Stimulated activated CD4-positive, alpha-beta T cell treated with anti-CD3 and anti-CD28 coated beads, Interleukin-12 subunit alpha, Interleukin-12 subunit beta, amount 100 ng/mL, for 4 hours (primary cell): ENCODE measurements at places on chromosomes 4 and X.

DNA sequence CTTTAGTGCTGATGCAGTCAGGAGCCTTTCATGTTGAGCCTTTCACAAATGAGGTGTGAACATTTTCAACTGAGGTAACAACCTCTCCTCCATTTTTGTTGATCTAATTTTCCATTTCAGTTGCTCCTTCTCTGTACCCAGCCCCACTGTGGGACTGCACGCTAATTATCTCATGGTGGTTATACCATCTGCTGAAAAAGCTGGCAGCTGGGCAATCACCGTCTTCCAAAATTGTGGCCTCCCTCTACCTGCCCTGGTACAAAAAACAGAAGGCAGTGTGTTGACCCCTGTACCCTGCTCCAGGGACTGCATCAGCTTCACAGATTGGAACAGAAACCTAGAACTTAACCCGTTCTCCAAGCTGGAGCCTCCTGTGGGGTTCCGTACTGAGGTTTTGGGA is 72.4 kb upstream of the LONRF3 start:
- no peak for DNase-seq

- DNase-seq: no peak
Measured at GRCh38 chr4:26179316-26179760, 141.5 kb upstream of the RBPJ start.

DNA sequence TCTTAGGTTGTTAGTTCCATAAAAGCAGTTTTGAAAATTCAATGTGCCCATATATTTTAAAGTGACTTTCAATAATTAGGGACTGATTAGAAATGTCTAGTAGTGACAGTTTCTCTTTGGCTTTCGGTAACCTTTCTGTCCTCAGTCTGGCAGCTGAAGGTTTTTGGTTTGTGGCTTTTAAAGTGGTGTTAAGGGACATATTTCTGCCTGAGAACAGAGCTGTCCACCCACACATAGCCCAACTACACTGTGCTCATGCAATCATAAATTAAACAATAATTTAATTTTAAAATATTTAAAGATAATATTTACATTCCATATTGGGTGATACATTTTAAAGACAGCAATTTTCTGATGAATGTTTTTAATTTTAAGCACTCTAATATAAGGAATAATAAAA is 335.0 kb upstream of the TENM3 start:
- no peak for DNase-seq

- DNase-seq: no peak
Measured at GRCh38 chr4:11105715-11106114, 323.0 kb downstream of the HS3ST1 start.

GRCh38 chrX:85139422-85139821 is 104.2 kb downstream of the SATL1 start:
- no peak for DNase-seq

GRCh38 chr4:87122252-87122651 is 98.2 kb downstream of the KLHL8 start:
- DNase-seq: no peak

GRCh38 chr4:6386091-6386490 is 86.3 kb downstream of the PPP2R2C start:
- no peak for DNase-seq

- no peak for DNase-seq
Measured at GRCh38 chrX:69503228-69503781, 821 bp upstream of the NALF2 start.

DNA sequence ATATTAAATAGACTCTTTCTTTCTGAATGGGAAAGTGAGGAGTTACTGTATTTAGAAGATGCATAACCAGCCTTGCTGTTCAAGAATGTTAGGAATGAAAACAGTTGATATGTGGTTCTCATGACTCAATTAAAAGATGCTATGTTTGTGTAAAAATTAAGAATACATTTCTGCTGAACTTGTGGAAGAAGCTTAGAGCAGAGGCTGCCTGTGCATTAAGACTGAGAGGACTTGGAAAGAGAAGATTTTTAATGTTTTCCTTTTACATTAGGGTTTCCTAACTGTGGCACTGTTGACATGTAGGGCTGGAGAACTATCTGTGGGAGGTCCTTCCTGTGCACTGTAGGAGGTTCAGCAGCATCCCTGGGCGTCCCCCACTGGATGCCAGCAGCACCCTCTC is 137.7 kb downstream of the GPR143 start:
- no peak for DNase-seq

DNA sequence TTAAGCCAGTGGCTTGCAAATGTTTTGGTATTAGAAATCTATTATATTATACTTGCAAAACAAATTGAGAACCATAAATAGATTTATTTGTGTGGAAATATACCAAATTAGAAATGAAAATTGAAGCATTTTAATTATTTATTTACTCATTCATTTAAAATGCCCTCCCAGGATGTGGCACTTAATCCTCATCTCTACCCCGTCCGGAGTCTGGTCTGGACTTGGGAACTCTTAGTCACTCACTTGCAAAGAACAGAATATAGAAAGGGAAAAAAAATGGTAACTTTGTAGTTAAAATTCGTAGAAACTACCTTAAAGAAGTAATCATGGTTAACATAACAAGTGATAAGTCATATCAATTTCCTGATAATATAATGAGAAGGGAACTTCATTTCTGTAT is 775.9 kb upstream of the INTU start:
- DNase-seq: no peak

DNA sequence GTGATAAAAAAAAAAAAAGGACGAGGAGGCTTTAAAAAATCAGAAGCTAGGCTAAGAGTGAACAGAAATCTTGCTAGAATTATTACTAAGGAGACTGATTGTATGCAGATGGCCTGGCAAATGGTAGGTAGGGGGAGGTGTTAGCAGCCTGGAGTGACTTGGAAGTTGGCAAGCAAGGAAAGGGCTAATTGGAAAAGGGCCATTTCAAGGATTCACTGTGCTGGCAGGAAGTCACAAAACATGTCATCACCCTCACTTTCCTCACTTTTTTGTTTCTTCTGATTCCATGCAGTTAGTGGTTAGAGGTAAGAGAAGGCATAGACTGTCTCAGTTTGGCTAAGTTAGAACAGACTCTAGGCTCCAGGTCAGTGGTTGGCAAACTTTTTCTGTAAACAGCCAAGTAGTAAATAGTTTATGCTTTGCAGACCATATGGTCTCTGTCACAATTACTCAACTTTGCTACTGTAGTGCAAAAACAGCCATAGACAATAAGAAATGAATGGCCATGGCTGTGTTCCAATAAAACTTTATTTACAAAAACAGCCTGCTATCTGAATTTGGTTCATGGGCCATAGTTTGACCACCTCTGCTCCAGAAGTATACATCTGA is 646.5 kb upstream of the ACTRT1 start:
- DNase-seq: no peak

DNA sequence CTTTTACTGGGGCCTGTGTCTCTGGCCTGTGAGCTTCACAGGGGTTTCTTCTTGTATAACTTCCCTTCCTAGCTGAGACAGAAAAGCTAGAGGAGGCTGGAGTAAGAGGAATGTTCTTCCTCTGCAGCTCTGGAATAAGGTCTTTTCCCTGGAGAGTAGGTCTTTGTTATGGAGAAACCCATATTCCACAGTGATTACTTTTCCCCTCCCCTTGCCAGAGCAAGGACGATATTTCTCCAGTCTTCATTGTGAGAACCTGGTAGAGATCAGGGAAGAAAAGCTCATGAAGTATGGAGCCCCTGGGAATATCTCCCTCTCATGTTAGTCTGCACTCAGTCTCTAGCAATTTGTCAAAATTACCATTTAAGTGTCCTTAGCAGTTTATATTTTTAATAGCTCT is 18.7 kb upstream of the GLRB start:
- no peak for DNase-seq

DNA sequence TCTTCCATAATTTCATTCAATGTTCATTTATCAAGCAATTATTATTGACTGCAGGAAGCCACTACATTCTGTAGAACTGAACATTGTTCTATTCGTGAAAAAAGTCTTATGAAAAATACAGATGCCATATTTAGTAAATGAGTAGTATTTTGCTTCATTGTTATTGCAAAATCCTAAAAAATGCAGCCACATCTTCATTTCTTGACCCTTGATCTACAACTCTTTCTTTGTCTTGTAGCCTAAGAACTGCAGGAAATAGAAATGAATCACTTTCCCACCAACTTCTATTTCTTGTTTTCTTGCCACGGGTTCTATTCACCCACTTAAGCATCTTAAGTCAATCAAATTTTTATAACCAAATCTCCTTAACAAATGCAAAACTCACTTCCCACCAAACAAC is 63.3 kb downstream of the KCNIP4 start:
- no peak for DNase-seq

DNA sequence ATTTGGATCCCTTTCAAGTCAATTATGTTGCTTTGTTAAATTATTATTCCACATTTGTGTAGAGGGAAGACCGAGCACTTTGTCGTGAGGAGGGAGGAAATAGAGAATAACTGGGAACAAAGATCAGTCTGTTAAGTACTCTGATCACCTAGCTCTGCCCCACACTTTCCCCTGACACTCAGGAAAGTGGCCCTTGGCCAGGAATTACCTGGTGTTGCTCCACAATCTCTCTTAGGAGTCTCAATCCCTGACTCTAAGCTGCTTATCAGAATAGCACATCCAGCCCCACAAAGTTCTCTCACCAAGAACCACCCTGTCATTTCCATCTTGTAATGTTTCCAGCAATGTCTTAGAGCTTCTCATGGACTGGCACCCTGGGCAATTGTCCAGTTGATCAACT is 83.8 kb upstream of the BMPR1B start:
- DNase-seq: no peak

- DNase-seq: no peak
Measured at GRCh38 chr4:170089274-170089667, 485 bp downstream of the AADAT start.

DNA sequence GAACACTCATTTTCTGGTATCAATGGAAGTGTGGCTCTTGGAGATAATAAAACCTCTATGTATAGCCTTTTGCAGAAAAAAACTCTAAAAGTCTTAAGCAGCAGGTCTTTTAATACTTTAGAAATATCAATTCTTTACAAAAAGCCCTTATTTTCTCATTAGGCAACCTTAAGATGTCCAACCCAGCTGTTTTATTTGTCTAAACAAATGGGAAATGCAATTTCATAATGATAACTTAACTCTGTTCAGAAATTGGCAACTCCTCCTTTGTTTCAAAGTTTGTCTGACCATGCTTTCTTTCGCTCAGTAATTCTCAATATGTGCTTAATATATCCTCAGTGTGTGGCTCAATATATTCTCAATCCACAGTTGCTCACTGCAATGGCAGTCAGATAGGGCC is 196.5 kb upstream of the VEGFC start:
- no peak for DNase-seq

GRCh38 chrX:15328821-15329220 is 6.5 kb downstream of the PIGA start:
- DNase-seq: no peak

- DNase-seq: no peak
Measured at GRCh38 chr4:108560616-108561015, 59.8 kb upstream of the RPL34 start.

GRCh38 chr4:181604546-181604945 is 638.7 kb upstream of the TENM3 start:
- no peak for DNase-seq

DNA sequence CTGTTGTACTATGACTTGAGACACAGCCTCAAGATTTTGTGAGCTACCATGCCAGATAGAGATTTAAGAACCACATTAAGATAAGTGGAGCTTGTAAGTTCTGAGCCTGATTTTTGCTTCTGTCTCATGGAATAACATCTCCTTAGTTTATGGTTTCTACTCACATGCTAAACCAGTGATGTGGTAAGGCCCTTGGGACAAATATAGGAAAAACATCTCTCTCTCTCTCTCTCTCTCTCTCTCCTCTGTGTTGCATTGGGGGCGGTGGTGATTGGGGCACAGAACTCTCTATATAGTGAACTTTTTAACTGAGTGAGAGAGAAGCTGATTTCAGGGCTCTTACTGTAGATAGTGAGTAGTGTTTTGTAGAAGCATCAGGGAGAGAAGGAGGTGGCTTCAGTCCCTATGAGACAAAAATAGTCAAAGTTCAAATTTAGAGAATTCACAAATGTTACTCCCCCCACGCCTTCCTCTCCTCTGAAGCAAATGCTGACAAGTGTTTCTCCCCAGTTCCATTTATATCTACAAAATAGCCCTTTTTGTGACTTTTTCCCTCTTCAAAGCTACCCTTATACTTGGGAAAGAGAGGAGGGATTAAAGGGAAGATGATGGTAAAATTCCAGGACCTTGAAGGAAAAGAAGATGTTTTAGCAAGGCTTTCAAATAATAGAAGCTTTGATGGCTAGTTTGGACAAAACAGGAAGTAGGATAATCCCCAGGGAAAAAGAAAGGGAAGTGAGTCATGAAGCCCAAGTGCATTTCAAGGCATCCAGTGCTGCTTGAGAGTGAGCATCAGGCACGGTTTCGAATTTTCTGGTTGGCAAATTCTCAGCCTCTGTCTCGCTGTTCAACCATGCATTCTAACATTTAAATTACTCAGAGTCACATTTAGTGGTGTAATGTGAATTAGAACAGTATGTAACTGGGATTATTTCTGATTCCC is 134.3 kb upstream of the AP1S2 start:
- DNase-seq: no peak

DNA sequence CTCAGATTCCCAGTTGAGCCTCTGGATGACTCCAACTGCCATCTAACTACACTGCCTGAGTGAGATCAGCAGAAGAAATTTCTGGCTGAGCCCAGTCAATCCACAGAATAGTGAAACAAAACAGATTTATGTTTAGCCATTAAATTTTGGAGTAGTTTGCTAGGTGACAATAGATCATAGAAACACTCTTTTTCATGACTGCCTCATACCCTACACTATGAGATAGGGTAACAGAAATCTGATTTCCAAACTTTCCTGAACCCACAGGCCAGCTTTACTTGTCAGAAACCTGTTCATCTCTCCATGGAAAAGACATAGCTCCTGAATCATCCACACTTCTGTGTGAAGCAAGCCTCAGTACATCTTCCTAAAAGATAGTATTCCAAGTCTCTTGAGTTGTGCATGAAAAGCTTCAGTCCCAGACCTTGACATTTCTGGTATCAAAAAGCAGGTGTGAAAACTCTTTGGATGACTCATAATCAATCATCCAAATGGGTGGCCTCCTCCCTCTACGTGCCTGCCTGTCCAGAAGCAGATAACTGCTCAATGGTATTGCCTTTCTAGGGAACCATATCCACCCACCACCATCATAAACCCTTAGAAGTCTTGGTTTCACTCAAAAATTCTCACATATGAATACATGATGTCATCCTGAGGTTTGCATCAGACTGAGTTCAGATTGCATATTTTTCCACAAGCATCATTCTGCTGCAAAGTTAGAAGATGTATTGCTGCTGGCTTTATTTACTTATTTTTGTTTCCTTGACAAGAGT is 47.5 kb upstream of the RAP2C start:
- DNase-seq: no peak
